GM12892 (cell line): ENCODE measurements at places on chromosomes 3 and 15.

DNA sequence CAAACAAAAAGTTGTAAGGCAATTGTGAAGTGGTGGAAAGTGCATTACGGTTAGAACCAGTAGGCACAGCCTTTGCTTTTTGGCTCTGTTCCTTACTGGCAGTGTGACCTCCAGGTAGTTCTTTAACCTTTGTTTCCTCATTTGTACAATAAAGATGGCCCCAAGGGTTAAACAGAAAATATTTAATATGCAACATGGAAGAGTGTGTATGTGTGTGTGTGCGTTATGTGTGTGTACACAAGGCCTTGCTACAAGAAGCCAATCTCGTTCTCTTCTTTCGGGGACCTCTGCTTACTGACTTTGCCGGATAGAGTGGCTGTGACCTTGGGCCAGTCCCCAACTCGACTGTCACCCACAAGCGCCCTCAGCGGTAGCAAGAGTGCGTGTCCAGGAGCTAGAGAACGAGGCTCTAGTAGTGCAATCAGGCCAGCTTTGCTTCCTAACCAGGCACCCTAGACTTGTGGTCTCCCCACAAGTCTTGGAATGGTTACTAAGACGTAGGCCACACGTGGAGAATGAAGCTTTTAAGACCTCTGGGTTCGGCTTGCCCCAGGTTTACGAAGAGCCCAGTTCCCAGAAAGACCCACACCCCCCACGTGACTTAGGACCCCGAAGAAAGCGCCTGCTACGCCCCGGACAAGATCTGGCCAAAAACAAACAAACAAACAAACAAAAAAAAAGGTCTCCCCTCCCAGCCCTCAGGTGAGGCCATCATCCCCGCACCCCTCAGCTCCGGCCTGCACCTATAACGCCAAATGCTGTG, 593 bp downstream of the CIAO2A start:
- DNase-seq: no peak

- DNase-seq: no peak
These were observed 71.3 kb upstream of the CTXND1 start for GRCh38 chr15:80323285-80323684.

DNA sequence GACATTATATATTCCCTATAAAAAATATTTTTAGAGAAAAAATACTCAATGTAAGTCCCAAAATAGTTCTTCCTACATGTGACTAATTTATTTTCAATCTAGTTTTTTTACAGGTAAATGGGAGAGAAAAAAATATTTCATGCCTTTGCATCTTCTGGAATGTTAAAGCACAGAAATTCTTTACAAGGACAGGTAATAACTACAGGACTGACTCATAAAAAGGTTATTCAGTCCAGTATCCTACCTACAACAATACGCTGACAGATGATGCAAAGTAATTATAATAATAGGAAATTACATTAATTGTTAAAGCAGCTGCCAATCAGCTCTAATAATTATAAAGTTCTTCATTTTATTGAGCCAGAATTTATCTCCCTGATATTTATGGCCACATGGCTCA, 147.5 kb downstream of the MYO9A start:
- DNase-seq: no peak

- no peak for DNase-seq
These were observed 69.6 kb upstream of the COL8A1 start for GRCh38 chr3:99568663-99569335.

- DNase-seq: peak; percentile 64
These were observed 19.6 kb downstream of the CLK3 start for GRCh38 chr15:74635228-74635627.

DNA sequence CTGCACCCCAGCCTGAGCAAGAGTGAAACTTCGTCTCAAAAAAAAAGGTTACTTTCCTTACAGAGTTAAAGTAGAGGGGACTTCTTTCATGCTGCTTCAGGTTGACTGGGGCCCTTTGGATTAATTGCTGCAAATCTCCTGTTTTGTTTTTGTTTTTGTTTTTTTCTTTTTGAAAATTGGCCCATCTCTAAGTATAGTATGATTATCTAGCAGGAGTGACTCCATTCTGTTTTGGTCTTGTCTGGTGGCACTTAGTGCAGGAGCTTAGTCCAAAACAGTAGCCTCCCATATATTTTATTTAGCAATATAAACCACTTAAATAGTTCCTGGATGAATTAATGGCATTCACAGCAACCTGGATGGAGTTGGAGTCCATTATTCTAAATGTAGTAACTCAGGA, 113.0 kb downstream of the RPL22L1 start:
- DNase-seq: no peak

DNA sequence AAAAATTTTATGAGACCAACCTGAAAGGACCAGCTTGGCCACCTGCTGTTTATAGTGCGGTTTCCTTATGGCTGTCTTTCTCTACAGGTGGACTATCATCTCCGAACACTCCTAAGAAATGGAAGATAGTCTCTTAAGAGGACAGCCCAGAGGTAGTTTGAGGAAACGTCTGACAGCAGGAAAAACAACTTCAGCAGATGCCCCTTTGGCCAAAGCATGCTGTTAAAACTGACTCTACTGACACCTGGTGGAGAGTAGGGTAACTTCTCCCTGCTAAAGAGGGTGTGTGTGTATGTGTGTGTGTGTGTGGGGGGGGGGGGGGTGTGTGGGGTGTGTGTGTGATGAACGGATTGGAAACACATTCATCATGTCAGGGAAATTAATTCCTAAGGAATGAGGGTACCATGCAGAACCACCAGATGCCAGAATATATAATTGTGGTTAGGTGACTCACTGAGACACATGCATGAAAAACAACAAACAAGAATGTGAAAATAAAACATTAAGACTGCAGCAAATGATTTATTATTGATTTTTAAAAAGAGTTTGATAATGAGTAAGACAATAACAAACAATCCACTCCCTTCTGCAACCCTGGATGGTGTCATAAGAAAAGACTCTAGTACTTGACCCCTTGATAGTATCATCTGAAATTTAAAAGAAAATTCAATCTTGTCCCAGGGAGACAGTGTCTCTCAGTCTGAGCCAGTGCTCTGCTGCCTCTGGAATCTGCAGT, 256.5 kb downstream of the THRB start:
- peak; percentile 5 for DNase-seq

- DNase-seq: no peak
These were observed 260.6 kb downstream of the MEX3B start for GRCh38 chr15:81785181-81785580.

- no peak for DNase-seq
These were observed 3.8 kb upstream of the LOXL1 start for GRCh38 chr15:73922186-73923151.

DNA sequence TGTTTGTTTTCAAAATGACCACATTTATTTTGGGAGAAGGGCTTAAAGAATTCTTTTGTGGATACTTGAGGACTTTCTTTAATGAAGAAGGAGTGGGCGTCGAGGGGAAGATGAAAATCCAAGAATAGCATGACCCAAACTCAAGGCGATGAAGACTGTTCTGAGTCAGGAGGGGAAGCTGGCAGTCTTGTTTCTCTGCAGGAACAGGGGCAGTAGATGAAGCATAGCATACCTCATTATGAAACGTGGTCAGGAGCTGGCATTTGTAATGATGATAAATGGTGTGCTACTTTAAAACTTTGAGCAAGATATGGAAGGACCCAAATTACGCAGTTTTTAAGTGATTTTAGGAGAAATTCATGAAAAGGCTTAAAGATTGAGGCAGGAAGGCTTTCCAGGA, 549.0 kb downstream of the IGSF11 start:
- no peak for DNase-seq

- DNase-seq: no peak
These were observed 60.8 kb downstream of the SNRK start for GRCh38 chr3:43346978-43347749.

GRCh38 chr15:81475471-81475870, 101.5 kb upstream of the TMC3 start:
- DNase-seq: no peak

GRCh38 chr15:76209942-76210341, 101.3 kb downstream of the ETFA start:
- DNase-seq: no peak

DNA sequence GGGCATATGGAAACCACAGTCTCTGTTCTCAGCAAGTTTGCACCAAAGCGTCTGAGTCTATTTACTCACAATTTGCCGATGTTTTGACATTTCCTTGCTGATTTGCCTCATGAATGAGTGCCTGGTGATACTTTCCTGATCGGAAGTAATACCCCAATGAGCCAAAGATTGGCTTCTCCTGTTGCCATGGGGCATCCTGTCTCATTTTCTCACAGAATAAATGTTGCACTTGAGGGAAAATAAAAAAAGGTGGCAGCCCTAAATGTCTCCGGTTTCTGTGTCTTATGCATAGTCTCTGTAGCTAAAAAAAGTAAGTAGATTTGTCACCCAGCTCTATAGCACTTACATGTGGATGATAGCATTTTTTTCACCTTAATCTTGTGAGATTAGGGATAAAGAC, 73.7 kb upstream of the CADPS start:
- DNase-seq: no peak

DNA sequence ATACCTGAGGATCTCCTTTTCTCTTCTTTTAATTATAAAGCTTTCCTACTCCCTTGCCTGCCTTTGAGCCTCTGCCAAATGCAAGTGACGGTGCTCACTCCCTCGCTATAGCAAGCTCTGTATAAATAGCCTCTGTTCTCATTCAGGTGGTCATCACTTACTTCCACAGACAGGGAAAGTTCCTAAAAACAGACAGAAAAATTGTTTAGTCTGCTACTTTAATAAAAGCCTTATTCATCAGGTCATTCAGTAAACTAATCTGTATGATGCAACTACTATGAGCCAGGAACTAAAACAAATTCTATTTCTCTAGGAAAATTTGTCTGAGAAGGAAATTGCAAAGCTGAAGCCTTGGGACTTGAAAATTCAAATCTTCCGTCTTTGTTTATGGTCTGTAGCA, 10.2 kb upstream of the DLG1 start:
- no peak for DNase-seq

DNA sequence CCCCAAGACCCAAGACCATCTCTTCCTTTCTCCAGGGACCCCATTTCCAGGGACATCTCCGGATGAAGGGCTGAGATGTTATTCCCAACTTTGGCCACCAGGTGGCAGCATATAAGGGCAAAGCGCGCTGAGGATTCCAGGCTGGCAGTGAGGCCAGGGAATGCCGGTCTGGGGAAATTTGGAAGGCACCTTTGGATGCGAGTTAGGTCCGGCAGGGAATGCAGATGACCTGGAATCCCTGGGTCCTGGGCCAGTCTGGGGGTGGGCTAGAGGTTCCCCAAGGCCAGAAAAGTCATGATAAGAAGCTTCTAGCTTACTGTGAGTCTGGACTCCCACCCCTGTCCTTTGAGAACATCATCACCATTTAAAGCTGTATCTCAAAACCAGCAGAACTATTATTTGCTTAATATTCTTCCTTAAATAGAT, 1.6 kb upstream of the CHST13 start:
- DNase-seq: peak; percentile 63

GRCh38 chr15:70142072-70142321, 44.3 kb upstream of the TLE3 start:
- DNase-seq: no peak

DNA sequence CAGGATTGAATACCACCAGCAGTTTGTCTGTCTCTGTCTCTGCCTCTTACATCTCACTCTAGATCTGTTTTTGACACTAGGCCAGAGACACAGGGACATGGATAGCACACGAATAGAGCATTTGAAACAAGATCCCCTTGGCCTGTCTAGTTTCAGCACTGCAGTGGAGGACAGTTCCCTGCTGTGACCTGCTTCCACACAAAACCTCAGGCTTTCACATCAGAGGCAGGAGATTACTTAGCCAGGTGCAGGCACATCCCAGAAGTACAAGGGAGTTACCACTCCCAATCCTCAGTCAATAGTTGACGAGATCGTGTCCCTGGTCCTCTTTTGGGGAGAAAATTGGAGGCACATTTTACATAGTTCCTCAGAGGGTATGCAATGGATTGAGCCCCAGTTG, 34.0 kb upstream of the CCK start:
- DNase-seq: no peak

- DNase-seq: no peak
These were observed 1.4 kb downstream of the LCTL start for GRCh38 chr15:66564136-66565041.

GRCh38 chr15:56739474-56739873, 6.2 kb upstream of the ZNF280D start:
- DNase-seq: no peak

- no peak for DNase-seq
These were observed 41.8 kb upstream of the IQSEC1 start for GRCh38 chr3:13114811-13115575.

- DNase-seq: no peak
These were observed 296.8 kb upstream of the TPM1 start for GRCh38 chr15:62745621-62746225.

GRCh38 chr3:133934996-133935842, 39.5 kb upstream of the RAB6B start:
- DNase-seq: no peak

- DNase-seq: no peak
These were observed 482.6 kb downstream of the PLOD2 start for GRCh38 chr3:145678401-145678800.

GRCh38 chr3:36405190-36405589, 24.9 kb downstream of the STAC start:
- no peak for DNase-seq

- no peak for DNase-seq
These were observed 300.6 kb downstream of the SATB1 start for GRCh38 chr3:18124501-18124900.

DNA sequence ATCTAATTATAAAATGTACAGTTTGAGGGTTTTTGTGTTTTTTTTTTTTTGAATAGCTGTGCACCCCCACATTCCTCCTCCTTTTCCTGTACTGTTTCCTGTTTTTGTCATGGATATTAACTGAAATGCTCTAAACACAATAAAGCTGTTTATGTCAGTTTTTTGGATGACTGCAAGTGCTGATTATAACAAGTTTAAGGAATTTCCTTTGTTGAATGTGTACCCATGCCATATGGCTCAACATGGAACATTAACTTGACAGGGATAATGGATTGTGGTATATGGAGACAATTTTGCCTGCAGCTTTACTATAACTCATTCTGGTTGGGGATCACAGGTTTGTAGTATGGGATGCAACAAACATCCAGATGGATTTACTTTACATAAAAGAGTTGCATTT, 216.4 kb downstream of the TCF12 start:
- no peak for DNase-seq

GRCh38 chr3:181056136-181056732, 66.7 kb upstream of the DNAJC19 start:
- DNase-seq: no peak

DNA sequence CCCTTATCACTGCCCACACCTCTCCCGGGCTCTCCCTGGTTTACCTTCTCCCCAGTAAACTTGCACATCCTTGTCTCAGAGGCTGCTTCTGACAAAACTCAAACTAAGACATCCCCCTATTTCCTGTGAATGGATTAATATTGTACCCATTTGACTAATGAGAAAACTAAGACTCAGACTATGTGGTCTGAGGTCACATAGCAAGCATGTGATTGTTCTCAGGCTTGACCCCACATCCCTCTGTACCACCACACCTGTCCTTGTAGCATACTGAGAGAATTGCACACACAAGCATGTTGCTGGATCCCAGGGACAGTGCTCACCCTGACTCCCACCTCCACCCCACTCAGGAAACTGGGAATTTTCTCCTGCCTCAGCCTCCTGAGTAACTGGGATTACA, 90.7 kb upstream of the HES1 start:
- DNase-seq: no peak

- no peak for DNase-seq
These were observed 27.2 kb downstream of the NPHP3 start for GRCh38 chr3:132694991-132695390.

- no peak for DNase-seq
These were observed 12.5 kb downstream of the MAP6D1 start for GRCh38 chr3:183812761-183813445.
